PC-3 (cell line): ENCODE measurements at places on chromosomes 1 and 21. TPM values are rescaled to one million over a fixed set of nuclear protein-coding genes. Genes with fewer than 3 reads are reported as not detected.

GRCh38 chr1:74399249-74399648, 113.2 kb downstream of the LRRC53 start:
- no peak overlapping the region for H3K4me3 ChIP-seq
- H3K27me3 ChIP-seq, result no peaks in the 10 kb centered on the region
- no peaks in the 10 kb centered on the region for H3K4me1 ChIP-seq
- no peak for DNase-seq
- no peaks in the 10 kb centered on the region for H3K36me3 ChIP-seq
- no peak overlapping the region for H3K27ac ChIP-seq

The FAM110D gene
- total RNA-seq, result not detected in 2 replicates

The LCE6A gene
- total RNA-seq, result not detected in 2 replicates

DNA sequence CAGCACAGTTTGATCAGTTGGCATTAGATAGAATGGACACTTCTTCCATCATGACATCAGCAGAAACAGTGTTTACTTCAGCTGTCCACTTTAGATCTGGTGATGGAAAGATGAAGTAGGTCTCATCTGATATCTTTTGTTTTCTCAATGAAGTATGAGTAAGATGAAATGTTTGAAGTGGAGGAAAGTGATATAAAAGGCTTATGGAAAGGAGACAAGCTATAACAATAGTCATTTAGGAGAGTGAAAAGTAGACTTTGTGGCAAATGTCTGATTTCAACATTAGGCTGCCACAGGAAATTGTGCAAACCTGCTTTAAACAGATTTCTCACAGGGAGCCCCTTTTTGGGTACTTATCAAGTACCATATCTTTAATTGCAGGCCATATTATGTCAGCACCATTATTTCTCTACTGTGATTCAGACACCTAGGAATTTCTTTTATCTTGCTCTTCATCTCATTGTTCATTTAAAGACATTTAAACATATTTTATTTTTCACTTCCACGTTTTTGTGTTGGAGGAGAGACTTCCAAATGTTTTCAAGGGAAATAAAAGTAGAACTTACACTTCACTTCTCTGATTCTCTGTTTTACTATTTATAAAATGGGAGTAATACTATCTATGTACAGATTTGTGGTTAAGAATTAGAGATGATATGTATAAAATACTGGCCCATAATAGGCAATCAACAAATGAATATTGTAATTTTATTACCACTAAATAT, 18.1 kb downstream of the PDC start:
- no peak overlapping the region for H3K27ac ChIP-seq
- DNase-seq, result peak; percentile 23
- H3K36me3 ChIP-seq, result no peaks in the 10 kb centered on the region
- H3K4me1 ChIP-seq, result peaks cover 17% of the 10 kb centered on the region; the same call in 1 of the 2 replicates
- H3K4me3 ChIP-seq, result no peak overlapping the region

- no peak for DNase-seq
- no peaks in the 10 kb centered on the region for H3K36me3 ChIP-seq
- H3K4me3 ChIP-seq, result no peak overlapping the region
- H3K4me1 ChIP-seq, result no peaks in the 10 kb centered on the region
Observed at GRCh38 chr1:42524330-42524729, 61.2 kb downstream of the CCDC30 start.

DNA sequence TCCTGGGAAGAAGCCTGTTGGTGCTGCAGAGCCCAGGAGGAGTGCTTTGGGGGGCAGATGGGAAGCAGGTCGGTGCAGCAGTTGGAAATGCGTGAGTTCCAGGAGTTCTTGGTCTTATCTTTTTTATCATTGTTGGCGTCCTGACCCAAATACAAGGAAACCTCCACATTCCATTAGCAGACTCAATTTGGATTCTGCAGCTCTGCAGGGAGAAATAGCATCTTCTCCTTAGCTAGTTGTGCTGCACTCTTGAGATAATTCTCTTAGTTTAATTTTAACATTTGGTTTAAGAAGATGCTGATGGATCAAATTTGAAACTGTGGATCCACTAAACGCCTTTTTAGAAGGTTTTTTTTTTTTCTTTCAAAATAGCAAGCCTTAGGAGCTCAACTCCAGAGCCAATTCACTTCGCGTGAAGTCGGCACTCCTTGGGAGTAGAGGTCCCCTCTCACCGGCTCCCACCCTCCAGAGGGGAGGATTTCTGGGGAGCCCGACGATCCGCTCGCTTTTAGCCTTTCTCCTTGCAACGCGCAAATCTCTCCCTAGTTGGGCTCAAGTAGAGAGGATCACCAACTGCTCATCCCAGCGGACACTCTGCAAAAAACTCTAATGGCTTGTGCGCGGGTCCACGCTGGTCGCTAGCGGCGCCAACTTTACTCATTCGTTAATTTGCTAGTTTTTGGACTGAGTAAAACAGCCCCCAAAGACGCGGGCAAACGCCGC, 1.3 kb downstream of the PLD5 start:
- no peak overlapping the region for H3K4me3 ChIP-seq
- peaks cover 3% of the 10 kb centered on the region for H3K4me1 ChIP-seq
- peaks cover 75% of the 10 kb centered on the region for H3K27me3 ChIP-seq

DNA sequence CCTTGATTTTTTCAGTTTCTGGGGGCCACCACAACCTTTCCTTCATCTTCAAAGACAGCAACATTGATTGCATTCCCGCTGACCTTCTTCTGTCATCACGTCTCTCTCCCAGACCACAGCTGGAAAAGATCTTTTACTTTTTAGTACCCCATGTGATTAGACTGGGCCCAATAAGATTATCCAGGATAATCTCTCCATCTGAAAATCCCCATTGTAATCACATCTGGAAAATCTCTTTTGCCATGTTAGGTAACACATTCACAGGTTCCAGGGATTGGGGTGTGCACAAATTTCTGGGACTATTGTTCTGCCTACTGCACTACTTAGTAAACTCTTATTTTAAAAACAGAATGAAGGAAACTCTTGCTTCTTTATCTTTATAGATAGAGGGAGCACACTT, 47.1 kb upstream of the INSL5 start:
- H3K36me3 ChIP-seq, result no peaks in the 10 kb centered on the region
- no peak overlapping the region for H3K27ac ChIP-seq
- no peak overlapping the region for H3K4me3 ChIP-seq
- H3K27me3 ChIP-seq, result no peaks in the 10 kb centered on the region
- H3K4me1 ChIP-seq, result no peaks in the 10 kb centered on the region

The SPRR2A gene
- total RNA-seq, result not detected in 2 replicates

- no peaks in the 10 kb centered on the region for H3K27me3 ChIP-seq
- peaks cover 20% of the 10 kb centered on the region for H3K4me1 ChIP-seq
- no peak overlapping the region for H3K27ac ChIP-seq
- no peak overlapping the region for H3K4me3 ChIP-seq
Observed at GRCh38 chr1:196309386-196309785, 298.9 kb downstream of the KCNT2 start.

GRCh38 chr1:71641903-71642302, 561.1 kb upstream of the ZRANB2 start:
- no peaks in the 10 kb centered on the region for H3K27me3 ChIP-seq
- no peak overlapping the region for H3K4me3 ChIP-seq
- no peaks in the 10 kb centered on the region for H3K36me3 ChIP-seq
- H3K27ac ChIP-seq, result no peak overlapping the region
- peaks cover 5% of the 10 kb centered on the region; the same call in 1 of the 2 replicates for H3K4me1 ChIP-seq

The CYP4B1 gene
- not detected in 2 replicates for total RNA-seq

The FAAH gene
- 2.0 and 5.0 TPM in 2 replicates for total RNA-seq

The SPATA6 gene
- 0.40 and 2.8 TPM in 2 replicates for total RNA-seq

DNA sequence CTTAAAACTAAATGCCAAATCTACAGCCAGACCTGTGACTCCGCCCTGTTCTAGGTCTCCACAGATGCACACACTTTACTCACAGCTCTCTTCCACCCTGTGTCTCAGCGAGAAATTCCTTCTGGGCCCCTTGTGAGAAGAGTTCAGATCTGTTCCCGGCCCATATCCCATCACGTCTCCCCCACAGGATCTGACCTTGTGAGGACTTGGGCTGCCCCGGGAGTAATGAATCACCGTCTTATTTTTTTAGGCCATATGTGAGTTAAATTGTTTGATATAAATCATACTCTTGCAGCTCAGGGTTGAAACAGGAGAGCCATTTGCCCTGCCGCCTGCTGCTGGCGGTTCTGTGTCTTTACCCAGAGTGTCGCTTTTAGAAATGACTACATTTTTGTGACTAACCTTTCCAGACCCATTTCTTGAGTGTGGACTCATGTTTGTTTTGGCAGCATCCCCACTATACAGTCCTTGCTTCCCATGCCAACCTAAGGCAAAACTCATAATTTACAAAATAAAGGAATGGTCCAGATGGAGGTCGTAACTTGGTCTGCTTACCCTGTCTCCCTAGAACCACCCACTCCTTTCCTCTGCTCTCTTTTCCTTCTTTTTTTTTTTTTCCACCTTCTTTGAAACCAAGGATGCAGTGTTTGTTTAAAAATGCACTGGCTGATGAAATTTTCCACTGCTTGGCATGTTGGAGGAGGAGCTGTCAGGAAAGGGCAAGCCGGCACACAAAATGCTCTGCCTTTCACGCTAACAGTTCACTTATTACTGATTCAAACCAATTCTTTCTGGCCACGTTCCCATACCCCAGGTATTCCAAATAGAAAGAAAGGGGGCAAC, 98.0 kb upstream of the C1orf105 start:
- peaks cover 53% of the 10 kb centered on the region for H3K4me1 ChIP-seq
- peak; percentile 97 for DNase-seq
- H3K27me3 ChIP-seq, result no peaks in the 10 kb centered on the region
- no peaks in the 10 kb centered on the region for H3K36me3 ChIP-seq

The MYOC gene
- total RNA-seq, result not detected in 2 replicates

- H3K27me3 ChIP-seq, result no peaks in the 10 kb centered on the region
- peak overlapping the region; percentile 100 for H3K4me3 ChIP-seq
- H3K4me1 ChIP-seq, result peaks cover 18% of the 10 kb centered on the region
- peak overlapping the region; percentile 15; the same call in 1 of the 2 replicates for H3K27ac ChIP-seq
- H3K36me3 ChIP-seq, result peaks cover 6% of the 10 kb centered on the region; the same call in 1 of the 2 replicates
Observed at GRCh38 chr1:12231276-12231595, 1.4 kb downstream of the VPS13D start.

GRCh38 chr1:46721686-46722205, 2.8 kb upstream of the EFCAB14 start:
- H3K4me3 ChIP-seq, result no peak overlapping the region
- DNase-seq, result no peak
- no peak overlapping the region for H3K27ac ChIP-seq
- H3K27me3 ChIP-seq, result no peaks in the 10 kb centered on the region

- H3K27ac ChIP-seq, result peak overlapping the region; percentile 80
- H3K27me3 ChIP-seq, result no peaks in the 10 kb centered on the region
- H3K4me3 ChIP-seq, result peak overlapping the region; percentile 49
- DNase-seq, result peak; percentile 97
- H3K4me1 ChIP-seq, result peaks cover 43% of the 10 kb centered on the region
Observed at GRCh38 chr1:116853680-116854402, 55.9 kb upstream of the PTGFRN start.

The CLDN14 gene
- 8.9 and 10.9 TPM in 2 replicates for total RNA-seq

DNA sequence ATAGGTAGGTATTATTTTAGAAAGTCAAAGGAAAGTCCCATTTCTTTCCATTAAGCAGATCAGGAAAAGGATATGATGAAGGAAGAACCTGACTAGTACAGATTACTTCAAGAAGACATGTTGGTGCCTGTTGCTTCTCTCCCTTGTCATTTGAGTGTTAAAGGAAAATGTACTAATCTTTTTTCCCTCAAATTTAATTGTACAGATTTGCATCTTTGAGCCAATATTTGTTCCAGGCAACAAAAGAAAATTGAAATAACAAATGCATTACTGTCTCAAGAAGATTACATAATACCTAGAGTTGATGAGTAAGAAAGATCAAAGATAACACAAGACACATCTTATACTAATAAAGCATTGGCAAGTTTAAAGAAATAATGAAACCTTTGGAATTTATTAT, 566.9 kb upstream of the ZP4 start:
- H3K27ac ChIP-seq, result no peak overlapping the region
- no peaks in the 10 kb centered on the region for H3K4me1 ChIP-seq
- DNase-seq, result no peak
- H3K27me3 ChIP-seq, result no peaks in the 10 kb centered on the region

GRCh38 chr1:30476911-30477459, 246.4 kb downstream of the MATN1 start:
- H3K27ac ChIP-seq, result no peak overlapping the region
- no peak for DNase-seq
- H3K27me3 ChIP-seq, result no peaks in the 10 kb centered on the region; the same call in 1 of the 2 replicates
- no peaks in the 10 kb centered on the region for H3K4me1 ChIP-seq
- H3K36me3 ChIP-seq, result no peaks in the 10 kb centered on the region
- H3K4me3 ChIP-seq, result no peak overlapping the region

DNA sequence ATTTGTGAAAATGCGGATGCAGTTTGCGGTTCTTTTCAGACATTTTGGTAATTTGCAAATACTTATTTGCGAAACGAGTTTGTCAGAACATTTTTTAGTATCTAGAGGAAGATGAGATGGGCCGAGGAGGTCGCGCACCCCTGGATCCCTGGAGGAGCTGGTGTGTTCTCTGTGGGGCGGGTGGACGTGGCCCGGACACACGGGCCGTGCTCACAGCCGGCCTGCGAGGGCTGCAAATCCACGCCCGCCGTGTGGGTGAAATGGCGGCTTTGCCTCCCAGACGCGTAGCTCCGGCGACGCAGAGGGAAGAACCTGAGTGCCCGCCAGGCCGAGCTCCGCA, 9.3 kb upstream of the TTLL10 start:
- peaks cover 17% of the 10 kb centered on the region for H3K4me1 ChIP-seq
- no peaks in the 10 kb centered on the region for H3K36me3 ChIP-seq
- no peaks in the 10 kb centered on the region for H3K27me3 ChIP-seq
- peak overlapping the region; percentile 90 for H3K4me3 ChIP-seq
- H3K27ac ChIP-seq, result peak overlapping the region; percentile 73

The ADAM30 gene
- not detected in 2 replicates for total RNA-seq

The CRYZL1 gene
- 12.4 and 16.6 TPM in 2 replicates for total RNA-seq

DNA sequence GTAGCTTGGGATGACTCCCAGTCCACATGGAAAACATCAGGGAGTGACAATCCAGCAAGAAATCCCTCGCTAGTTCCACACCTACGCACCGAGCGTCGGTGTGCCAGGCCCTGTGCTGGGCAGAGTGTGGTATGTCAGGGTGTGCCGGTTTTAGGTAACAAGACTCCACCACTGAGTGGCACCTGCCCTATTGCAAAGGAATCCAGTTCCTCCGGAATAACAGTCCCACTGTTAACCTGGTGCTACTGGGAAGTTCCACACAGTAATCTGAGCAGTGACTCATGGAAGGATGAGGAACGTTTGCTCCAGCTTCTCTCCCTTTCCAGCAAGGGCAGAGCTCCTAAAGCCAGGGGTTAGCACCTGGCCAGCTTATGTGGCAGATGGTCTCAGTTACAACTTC, 14.3 kb downstream of the RNF207 start:
- peak overlapping the region; percentile 84 for H3K27ac ChIP-seq
- H3K27me3 ChIP-seq, result no peaks in the 10 kb centered on the region
- DNase-seq, result peak; percentile 99

GRCh38 chr1:101613546-101613945, 376.7 kb downstream of the S1PR1 start:
- no peak overlapping the region for H3K4me3 ChIP-seq
- peaks cover 8% of the 10 kb centered on the region; the same call in 1 of the 2 replicates for H3K27me3 ChIP-seq
- no peaks in the 10 kb centered on the region for H3K4me1 ChIP-seq
- no peaks in the 10 kb centered on the region for H3K36me3 ChIP-seq
- no peak for DNase-seq

DNA sequence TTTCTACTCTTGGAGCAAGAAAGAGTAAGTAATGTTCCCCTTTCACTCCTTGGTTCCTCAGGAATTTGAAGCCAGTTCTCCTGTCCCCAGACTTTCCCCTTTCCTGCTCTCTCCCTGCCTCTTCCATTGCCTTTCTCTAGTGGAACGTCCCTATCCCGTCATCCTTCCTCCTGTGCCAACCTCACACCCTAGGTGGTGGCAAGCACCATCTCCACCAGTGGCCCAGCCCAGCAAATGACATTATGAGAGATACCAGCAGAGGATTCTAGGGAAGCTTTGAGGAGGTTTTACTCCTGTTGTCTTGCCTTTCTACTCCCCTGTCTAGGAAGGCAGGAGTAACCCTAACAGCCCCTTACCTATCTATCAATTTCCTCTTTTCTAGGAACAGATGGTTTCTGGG, 8.1 kb upstream of the TACSTD2 start:
- no peak for DNase-seq
- H3K36me3 ChIP-seq, result no peaks in the 10 kb centered on the region
- peaks cover 36% of the 10 kb centered on the region for H3K4me1 ChIP-seq
- no peaks in the 10 kb centered on the region for H3K27me3 ChIP-seq

The VANGL2 gene
- total RNA-seq, result 0.06 and 0.44 TPM in 2 replicates

The LCE3D gene
- total RNA-seq, result not detected in 2 replicates
